ENCODE measurements at places on chromosomes 4 and X.
A peak's percentile ranks its signal among the peaks of the same experiment; 100 is the strongest.

GRCh38 chrX:103607364-103608305 lies at the start of gene TCEAL3:
TCEAL3 (plus strand) TSS chrX:103607963; CDS start chrX:103609065, 1,102 bp downstream.
- peak; percentile 47 for DNase-seq

GRCh38 chr4:43481526-43481925 lies 589.0 kb downstream of the GRXCR1 start:
- DNase-seq = no peak

DNA sequence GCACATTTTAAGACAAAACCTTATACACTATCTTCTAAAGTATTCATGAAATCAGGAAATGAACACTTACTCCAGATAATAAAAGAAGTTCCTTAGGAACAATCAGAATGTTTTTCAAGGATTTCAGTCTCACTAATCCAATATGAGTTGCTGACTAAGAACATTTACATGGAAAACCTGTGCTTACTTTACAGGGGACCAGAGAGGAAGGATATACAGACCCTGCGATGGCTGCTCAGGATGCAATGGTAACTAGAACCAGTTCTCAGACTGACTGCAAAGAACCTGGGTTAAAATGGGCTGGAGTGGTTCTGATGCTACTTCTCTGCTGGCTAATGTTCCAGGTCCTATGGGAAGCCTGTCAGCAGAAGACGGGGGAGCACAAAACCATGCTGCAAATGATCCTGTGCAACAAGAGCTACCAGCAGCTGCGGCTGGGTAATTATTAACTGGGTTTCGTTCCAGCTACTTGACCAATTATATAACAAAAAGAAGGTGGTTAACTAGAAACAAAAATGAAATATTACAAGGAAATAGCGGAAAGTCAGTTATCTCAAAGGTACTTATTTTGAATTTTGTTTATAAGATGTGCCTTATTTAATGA lies 85.3 kb downstream of the ANXA10 start:
- DNase-seq = no peak

- DNase-seq = no peak
These were observed 408 bp downstream of the TET2 start for GRCh38 chr4:105147016-105147552.

DNA sequence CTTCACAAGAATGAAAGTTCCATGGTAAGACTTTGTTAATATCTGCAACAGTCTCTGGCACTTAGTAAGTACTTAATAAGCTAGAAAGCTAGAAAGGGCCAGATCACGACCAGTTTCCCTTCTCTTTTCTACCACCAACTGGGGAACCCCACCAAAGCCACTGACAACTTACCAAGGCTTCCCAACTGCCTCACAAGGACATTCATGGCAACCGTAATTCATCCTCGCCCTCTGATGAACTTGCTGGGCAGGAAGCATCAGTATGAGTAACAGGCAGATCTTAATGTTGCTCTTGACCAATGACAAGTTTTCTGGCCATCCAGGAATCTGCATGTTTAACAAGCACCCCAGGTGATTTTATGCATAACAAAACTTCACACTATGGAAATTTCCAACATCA lies 23.2 kb upstream of the ZCCHC13 start:
- no peak for DNase-seq

DNA sequence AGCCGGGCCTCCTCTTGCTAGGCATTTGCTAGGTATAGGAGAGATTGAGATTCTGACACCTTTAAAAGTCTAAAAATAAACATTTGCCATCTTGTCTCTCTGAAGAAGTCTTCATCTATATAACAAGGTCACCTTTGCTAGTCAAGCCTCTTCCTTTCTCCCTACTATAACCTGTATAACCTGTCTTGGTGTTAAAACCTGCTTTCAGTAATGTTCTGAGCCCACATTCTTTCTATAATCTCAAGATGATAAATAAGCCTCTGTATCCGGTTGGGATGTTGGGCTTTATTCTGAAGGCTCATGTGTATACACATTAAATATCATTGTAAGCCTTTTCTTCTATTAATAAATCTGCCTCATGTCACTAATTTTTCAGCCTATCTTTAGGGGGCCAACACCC lies 10.2 kb downstream of the ASIC5 start:
- DNase-seq = no peak

DNA sequence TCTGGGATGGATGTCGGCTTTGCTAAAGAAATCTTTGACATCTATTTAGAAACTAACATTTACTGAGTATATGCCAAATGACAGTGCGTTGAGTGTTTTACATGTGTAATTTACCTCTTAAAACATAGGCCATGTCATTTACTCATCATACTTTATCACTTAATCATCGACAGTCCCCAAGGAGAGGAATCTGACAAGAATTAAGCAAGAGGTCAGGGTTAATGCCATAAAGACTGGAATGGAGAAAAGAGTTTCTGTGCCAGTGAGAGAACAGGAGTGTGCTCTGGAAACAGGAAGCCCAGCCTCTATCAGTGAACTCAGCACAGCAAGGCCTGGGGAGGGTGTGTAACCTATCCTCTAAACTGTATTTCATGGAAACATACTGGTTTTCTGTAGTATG lies 28.0 kb upstream of the AMOT start:
- no peak for DNase-seq

GRCh38 chr4:124640022-124640730 lies 72.4 kb downstream of the ANKRD50 start:
- DNase-seq = peak; percentile 65

Data from fibroblast of gingiva (primary cell).